Cerebellar nuclear complex (tissue), 1 donor: ENCODE measurements at places on chromosomes 16 and 17.

- no peak for DNase-seq
Observed at GRCh38 chr17:8126491-8127066, 2.7 kb upstream of the HES7 start.

DNA sequence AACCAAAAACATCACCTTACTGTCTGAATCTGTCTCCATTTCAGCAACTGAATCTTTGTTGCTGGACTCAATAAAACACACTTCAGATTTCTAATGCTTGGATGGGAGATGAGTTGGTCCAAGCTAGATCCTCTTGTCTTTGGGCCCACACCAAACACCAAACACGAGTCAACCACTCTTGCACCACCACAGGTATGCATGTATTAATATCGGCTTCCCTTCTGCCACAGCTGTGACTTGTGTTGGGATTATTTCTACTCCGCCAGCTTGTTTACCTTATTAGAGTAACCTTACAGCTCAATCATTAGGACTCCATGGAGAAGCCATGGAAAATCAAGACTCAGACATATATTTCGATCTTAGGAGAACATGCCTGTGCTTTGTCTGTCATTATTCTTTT, 49.9 kb downstream of the XYLT1 start:
- no peak for DNase-seq

GRCh38 chr17:55433629-55434422, 12.2 kb upstream of the MMD start:
- DNase-seq = no peak

DNA sequence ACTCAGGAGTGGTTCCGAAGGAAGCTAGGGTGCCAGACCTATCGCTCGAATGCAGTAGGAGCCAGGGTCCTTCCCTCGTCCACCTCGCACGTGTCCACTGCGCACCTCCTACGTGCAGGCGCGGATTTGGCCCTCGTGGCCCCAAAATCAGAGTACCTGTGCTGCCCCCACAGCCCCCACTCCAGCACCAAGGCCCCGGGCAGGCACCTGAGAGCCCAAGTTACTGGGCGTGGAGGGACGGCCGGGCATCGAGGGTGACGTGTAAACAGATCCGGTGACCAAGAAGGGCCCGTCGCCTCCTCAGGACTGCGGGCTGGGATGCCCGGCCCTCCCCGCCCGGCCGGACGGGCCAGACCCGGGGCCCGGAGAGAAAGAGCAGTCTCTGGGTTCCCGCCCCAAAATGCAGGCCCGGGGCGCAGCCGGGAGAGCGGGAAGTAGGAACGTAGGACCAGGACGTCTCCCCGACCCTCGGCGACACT, 492 bp downstream of the SLC25A39 start:
- DNase-seq = no peak
